ENCODE measurements at places on chromosomes 12 and 14. TPM values are rescaled to one million over a fixed set of nuclear protein-coding genes. Genes with fewer than 3 reads are reported as not detected.

Gene GDF11
- polyA plus RNA-seq = 11.1 TPM

Gene GNB3
- 3.7 TPM for polyA plus RNA-seq

DNA sequence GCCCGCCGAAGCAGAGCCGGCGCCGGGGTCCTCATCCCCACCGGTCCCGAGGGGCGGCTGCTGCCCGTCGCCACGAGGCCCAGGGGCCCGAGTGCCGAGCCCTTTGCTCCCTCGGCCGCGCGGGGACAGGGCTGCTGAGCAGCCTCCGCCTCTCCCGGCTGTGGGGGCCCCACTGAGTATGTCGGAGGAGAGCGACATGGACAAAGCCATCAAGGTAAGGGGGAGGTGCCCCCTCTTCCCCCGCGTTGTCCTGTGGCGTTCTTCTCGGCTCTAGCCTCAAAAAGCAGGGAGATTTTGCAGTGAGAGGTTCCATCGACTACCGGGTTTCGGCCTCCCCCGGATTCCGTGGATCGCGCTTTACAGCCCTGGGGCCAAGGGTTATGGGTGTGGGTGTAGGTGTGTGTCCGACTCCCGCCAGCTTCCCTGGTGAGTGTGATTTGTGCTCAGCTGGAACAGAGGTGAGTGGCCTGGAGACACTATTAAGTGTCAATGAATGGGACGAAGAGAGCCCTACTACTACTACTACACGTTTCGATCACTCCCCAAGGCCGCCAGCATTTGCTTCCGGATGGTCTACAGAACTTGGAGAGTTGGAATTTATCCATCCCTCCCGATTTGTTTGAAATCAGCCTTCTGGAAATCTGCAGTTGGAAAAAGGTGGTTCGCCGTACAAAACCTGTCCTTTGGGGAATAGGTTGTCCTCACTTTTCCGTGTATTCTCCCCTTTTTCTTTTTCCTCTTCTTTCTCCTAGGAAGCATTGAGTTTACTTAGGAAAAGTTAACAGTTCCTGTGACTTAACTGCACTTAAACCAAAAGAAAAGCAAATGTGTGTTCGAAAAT, 748 bp downstream of the MAPKAPK5 start:
- peaks cover 3% of the 10 kb centered on the region for H3K4me1 ChIP-seq
- DNase-seq = peak; percentile 13

DNA sequence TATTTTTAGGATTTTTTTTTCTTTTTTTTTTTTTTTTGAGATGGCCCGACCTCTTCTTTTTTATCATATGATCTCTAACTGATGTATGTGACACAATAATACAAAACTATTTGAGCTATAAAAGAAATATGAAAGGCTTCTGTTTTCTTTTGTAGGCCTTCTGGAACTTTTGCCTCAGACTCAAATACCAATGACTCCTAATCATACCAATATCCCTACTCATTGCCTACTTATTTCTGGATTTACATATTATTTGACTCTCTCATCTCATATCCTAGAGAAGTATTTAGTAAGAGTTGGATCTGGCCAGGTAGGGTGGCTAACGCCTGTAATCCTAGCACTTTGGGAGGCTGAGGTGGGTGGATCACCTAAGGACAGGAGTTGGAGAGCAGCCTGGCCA, 12.7 kb upstream of the WDR89 start:
- no peaks in the 10 kb centered on the region for H3K4me1 ChIP-seq
- H3K27ac ChIP-seq = no peak overlapping the region
- no peaks in the 10 kb centered on the region for H3K27me3 ChIP-seq
- no peak for DNase-seq

GRCh38 chr12:95986635-95987570, 9.2 kb downstream of the HAL start:
- no peaks in the 10 kb centered on the region for H3K36me3 ChIP-seq
- no peak overlapping the region for H3K4me3 ChIP-seq
- DNase-seq = no peak
- no peak overlapping the region for H3K27ac ChIP-seq
- H3K4me1 ChIP-seq = no peaks in the 10 kb centered on the region
- H3K27me3 ChIP-seq = peaks cover 5% of the 10 kb centered on the region
